ENCODE measurements at places on chromosomes 5 and 9.

DNA sequence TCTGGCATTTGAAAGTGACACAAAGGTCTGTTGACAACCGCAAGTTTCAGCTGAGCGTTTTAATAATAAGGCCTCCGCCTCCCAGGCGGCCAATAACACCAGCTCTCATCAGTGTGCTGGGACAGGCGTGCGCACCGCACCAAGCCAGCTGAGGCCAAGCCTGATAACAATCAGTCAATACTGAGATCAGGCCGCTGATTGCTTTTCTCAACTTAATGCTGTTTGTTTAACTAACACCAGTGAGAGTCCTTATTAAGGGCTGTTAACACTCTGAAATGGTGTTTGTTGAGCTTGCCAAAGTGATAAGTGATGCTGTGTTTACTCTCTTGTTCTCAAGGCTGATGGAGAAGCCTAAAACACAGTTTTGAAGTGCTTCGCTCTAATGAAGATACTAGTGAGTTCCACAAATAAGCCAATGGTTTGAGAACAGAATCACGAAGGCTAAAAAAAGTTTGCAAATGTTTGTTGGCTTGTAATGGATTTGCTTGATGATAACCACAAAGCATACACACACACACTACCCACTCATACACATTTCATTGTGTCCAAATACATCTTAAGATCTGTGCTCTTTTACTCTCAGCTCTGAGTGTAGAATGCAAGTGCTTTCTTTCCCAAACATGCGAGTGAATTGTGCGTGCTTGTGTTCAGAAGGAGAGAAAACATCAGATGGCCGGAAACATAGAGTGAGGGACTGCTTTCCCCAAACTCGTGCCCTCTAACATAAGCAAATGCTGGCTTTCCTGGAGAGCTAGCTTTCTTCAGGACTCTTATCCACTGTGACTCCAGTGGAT, 330.4 kb upstream of the KLF4 start:
- no peak for DNase-seq

DNA sequence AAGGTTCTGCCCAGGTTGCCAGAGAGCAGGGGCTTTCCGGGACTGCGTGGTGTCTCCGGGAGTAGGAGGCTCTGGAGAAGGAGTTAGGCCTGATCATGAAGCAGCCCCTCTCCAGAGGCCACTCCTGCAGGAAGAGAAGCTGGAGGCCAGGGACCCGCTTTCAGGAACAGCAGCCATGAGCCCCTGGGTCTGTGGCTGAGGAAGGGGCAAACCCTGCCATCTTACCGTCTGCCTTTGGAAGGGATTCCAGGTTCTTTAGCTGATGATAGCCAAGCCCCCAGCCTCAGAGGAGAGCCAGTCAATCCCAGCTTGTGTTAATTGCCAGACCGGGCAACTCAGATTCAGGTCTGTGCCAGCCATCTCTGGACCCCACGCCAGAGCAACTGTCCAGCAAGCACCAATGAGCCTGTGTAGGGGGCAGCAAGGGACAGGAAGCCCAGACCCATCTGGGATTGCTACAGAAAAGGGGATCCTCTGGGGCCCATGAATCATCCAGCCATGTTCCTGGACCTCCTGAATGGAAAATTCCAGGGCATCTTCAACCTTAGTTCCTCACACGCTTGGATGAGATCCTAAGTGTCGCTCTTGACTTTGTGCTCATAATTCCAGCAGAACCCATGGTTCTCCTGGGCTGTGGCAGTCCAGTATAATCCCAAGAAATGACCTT, 42.7 kb upstream of the MVB12B start:
- DNase-seq = no peak

DNA sequence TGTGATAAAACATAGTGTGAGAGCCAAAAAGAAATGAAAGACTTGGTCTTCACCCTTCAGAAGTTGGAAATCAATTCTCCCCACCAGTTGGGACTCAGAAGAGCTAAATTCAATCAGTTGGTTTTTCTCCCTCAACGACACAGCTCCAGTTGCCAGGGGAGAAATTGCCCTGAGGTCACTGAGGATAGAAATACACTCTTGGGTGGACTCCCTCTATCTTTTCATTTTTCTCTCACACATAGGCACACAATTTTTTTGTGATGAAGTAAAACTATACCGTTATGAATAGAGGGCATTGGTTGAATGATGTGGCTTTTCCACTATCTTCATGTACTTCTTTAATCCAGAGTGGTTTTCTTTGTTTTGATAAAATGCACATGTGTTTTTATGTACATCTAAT, 80.2 kb downstream of the ZNF366 start:
- DNase-seq = no peak

DNA sequence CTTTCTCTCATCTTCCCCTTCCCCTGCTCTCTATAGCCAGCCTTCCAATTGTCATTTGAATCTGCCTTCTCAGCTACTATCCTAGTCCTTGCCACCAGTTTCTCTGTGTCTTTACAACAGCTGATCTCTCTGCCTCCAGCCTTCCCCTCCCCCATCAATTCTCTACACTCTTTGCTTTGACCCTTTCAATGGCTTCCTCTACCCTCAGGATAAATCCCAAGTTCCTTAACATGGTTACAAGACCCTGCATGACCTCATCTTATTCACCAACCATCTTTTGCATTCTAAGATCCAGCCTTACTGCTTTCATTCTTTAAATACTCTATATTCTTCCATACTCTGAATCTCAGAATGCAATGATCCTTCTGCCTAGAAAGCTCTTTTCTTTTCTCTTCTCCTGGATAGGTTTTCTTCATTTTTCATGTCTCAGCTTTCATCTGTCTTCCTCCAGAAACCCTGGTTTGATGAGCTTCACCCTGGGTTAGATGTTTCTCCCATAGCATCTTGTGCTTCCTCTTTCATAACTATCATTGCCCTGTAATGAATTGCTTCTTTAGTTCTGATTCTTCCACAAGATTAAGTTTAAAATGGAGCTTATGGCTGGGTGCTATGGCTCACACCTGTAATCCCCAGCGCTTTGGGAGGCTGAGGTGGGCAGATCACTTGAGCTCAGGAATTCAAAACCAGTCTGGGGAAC, 58.6 kb upstream of the ZSWIM6 start:
- no peak for DNase-seq

GRCh38 chr5:139998837-139999236, 44.3 kb downstream of the NRG2 start:
- DNase-seq = no peak

DNA sequence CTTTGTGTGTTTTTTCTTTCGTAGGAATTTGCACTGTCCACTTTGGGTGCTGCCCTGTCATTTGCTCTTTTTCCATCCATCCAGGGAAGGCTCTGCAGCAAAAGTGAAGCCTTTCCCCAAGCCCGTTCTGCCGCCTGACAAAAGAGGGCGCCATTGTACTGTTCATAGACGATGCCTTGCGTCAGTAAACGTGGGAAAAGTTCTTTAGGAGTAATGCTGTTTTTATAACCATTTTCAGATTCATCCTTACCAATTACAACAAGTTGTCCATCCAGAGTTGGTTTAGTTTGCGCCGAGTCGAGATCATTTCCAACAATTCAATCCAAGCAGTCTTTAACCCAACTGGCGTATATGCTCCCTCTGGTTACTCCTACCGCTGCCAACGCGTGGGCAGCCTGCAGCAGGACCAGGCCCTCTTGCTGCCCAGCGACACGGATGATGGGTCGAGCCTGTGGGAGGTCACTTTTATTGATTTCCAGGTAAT, 34.3 kb upstream of the RPS23 start:
- DNase-seq = peak; percentile 62

GRCh38 chr5:149756354-149756753, 26.2 kb downstream of the PPARGC1B start:
- DNase-seq = no peak

GRCh38 chr9:123562844-123563346, 206.9 kb downstream of the CRB2 start:
- DNase-seq = no peak

DNA sequence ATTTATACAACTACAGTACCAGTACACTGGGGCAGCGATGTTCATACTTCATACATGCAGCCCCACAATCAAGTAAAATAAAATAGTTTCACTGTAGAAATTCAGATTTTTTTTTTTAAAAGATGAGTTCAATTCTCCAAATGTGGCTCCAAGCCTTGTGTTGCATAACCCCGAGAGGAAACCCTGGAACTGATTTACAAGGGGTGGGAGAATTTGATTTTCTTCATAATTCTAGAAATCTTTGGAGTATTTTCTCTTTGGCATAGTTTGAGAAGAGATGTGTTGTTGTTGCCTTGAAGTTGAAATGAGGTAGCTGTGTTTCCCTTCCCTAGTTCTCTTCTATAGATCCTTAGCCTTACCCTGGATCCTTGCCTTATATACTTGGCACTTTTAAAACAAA, 3.1 kb downstream of the RHOBTB3 start:
- DNase-seq = no peak

DNA sequence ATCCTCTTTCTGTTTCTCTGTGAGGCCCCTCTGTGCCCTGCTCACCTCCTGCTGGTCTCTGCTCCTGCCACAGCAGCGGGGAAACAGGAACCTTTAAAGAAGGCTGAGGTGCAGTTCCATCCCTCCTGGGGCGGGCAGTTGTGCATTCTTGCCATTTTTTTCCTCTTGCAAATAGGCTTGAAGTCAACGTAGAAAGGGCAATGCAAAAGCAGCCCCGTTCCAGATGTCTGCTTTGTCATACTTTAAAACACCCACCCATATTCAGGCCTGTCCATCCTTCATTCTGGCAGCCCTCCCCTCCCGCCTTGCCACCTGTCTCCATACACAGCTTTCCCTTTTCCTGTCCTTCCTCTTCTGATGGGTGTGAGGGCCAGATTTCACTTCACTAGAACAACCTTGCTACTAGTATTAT, 65.4 kb upstream of the KLF9 start:
- no peak for DNase-seq

- no peak for DNase-seq
These were observed 224.6 kb downstream of the DRD1 start for GRCh38 chr5:175219366-175219765.

GRCh38 chr5:142643634-142644033, 42.3 kb downstream of the FGF1 start:
- no peak for DNase-seq

- DNase-seq = no peak
These were observed 95.3 kb downstream of the GALNT10 start for GRCh38 chr5:154285661-154286408.

DNA sequence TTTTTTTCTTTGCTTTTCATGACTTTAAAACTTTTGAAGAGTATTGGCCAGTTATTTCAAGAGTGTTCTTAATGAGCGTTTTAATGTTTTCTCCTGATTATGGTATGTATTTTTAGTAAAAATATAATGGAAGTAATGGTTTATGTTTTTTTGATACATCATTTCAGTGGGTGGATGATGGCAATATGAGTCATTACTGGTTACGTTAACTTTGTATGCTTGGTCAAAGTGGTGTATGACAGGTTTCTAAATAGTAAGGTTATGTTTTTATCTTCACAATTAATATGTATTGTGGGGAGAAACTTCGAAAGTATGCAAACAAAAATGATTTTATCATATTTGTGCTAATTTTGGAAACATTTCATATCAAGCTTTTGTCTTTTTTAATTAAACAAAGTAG, 176.7 kb upstream of the PRDM9 start:
- DNase-seq = no peak

GRCh38 chr9:108903420-108904103, 30.4 kb downstream of the ELP1 start:
- DNase-seq = no peak

GRCh38 chr5:122333564-122333963, 21.5 kb downstream of the SNCAIP start:
- no peak for DNase-seq

DNA sequence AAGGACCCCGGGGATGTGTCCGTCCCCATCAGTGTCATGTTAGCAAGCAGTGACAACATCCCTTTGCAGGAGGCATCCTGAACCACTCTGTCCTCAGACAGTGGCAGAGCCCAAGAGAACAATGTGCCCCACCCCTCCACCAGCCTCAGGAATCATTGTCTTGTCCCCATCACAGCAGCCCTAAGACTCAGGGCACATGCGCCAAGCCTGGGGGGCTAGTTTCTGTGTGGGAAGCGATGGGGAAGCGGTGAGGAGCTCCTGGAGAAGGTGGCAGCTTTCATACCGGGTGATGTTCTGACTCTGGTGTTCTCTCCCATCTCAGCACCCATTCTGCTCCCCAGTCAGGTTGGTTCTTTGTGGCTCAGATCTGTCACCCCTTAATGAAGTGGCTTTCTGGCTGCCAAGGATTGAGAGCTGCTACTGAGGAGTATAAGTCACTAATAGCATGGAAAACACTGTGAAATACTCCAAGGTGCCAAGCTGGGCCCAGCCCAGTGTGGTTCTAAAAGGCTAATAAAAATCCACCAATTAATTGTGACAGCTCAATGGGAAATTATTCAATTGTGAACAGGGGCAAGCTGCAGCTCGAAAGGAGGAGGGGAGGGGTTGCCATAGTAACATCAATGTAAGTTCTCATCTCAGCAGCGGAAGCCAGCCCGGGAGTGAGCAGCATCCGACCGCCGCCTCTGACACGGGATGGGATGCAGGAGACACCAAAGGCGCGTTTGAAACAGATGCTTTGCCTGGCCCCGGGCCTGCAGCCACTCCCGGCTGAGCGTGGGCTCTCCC, 4.7 kb downstream of the QRFP start:
- no peak for DNase-seq

DNA sequence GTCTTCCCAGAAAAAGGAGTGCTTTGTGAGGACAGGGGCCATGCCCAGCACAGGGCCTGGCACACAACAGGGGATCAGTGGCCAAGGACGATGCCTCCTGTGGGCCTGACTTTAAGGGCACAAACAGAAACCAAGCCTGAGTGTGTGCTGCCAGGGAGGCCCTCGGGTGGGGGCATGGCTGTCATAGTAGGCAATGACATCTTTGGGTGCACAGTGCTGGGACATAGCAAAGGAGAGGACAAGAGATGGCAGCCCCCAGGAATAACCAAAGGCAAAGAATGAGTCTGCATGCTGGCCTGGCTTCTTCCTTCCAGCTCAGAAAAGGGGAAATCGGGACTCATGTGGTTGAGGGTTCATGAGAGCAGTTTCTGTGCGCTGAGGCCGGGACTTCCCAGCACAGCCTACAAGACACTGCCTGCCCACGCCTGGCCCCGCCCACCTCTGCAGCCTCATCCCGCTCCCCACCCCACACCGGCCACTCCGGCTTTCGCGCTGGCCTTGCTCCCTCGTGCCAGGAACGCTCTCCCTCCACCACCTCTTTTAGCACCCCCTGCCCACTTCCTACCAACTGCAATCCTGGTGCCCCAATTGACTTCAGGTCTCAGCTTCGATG, 13.8 kb upstream of the LHX2 start:
- DNase-seq = no peak

Measured in activated CD8-positive, alpha-beta memory T cell treated with anti-CD3 and anti-CD28 coated beads, Interleukin-2, amount 50 U/mL, for 48 hours (primary cell).